ENCODE measurements at places on chromosomes 7 and 10.

GRCh38 chr7:70336536-70336935 lies 738.3 kb downstream of the AUTS2 start:
- DNase-seq, result no peak

- DNase-seq, result no peak
Observed at GRCh38 chr7:27746978-27747377, 7.0 kb downstream of the TAX1BP1 start.

DNA sequence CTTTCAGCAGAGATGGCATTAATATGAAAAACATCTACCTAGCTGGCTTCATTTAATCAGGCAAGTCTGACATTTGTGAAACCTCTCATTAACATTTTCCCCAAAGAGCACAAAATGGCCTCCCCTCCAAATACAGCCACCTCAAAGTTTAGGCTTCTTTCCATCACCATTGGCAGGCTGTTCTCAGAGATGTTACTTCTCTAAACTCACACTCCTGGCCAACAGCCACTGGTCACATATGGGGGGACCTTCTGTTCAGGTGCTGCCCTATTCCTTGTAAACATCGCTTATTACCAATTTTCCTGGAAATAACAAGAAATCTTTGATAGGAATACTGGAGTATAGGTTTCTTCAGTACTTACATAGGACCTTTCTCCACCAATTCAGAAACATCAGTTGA lies 69.5 kb downstream of the GBF1 start:
- DNase-seq, result no peak

DNA sequence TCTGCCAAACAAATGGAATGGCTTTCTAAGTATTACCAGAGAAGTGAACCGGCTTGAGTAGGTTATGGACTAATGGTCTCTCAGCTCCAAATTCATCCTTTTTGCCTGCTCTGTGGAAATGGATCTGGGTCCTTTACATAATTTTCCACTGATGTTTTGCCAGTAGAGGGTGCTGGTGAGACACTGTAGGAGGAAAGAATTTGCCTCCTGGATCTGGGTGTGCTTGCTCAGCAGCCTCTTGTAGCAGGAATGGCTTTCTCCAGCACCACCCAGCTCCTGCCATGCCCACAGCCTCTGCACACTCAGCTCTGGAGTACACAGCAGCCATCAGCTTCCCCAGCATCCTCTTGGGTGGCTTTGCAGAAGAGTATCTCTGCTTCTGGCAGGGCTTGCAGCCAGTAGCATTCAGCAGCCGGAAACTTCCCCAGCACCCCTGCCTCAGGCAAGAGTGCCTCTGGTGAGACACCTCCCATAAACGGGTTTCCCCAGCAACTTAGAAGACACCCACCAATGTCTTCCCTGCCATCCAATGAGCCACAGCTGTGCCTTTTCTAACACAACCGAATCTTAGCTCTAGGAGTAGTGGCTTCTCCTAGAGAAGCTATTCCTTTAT lies 235.0 kb upstream of the PLPP4 start:
- peak; percentile 47 for DNase-seq

- no peak for DNase-seq
Observed at GRCh38 chr7:104064969-104065387, 75.5 kb upstream of the RELN start.

GRCh38 chr7:115097175-115097671 lies 175.3 kb downstream of the MDFIC start:
- DNase-seq, result no peak

- DNase-seq, result no peak
Observed at GRCh38 chr7:87220734-87221215, 1.2 kb upstream of the TMEM243 start.

GRCh38 chr10:63114031-63114814 lies 18.9 kb upstream of the NRBF2 start:
- no peak for DNase-seq

GRCh38 chr10:48973065-48973464 lies 33.4 kb upstream of the LRRC18 start:
- no peak for DNase-seq

GRCh38 chr10:93867525-93867924 lies 26.3 kb upstream of the SLC35G1 start:
- DNase-seq, result no peak

- DNase-seq, result no peak
Observed at GRCh38 chr10:128996092-128996491, 470.9 kb upstream of the MGMT start.
